ENCODE measurements at places on chromosomes 3 and 15.

- DNase-seq, result peak; percentile 44
These were observed 119.4 kb upstream of the PRR20G start for GRCh38 chr3:127407026-127407939.

DNA sequence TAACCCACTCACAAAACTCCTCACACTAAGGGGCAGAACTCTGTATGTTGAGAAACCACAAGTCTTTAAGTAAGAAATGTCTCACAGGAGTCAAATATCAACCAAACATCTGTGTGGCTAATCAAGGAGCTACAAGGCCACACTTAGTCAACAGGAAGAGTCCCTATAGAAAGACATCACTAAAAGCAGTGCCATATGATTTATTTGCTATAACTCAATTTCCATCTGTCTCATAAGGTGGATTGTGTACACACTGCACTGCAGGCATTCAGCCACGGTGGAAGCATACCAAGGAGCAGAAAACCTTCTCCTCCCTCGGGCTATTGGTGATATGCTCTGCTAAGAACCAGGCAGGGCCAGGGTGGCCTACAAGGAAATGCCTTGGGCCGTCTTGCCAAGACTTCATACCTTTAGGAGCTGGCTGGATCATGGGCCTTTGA, 197.6 kb upstream of the CFAP20DC start:
- no peak for DNase-seq

- no peak for DNase-seq
These were observed 1.1 kb downstream of the FBN1 start for GRCh38 chr15:48644467-48644826.

DNA sequence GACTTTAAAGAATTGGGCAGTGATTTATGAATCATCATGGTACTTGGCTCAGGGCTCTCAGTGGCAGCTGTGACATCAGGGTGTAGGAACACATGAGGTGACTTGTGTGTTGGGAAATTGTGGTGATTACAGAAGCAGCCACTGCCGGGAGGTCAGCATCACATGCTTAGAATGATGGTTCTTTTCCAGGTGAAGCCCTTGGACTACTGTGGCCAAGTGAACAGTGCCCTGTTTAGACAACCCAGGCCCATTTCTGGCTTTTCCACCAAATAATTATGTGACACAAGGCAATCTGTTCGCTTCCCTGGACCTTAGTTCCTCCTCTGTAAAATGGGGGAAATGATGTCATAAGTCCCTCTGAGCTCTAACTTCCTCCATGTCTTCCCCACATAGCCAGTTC, 139.7 kb upstream of the ROPN1 start:
- no peak for DNase-seq

- DNase-seq, result peak; percentile 79
These were observed at the start of gene TMOD2 for GRCh38 chr15:51750792-51751696. TMOD2 (plus strand) TSS chr15:51751597; CDS start chr15:51766442, 14,845 bp downstream.

DNA sequence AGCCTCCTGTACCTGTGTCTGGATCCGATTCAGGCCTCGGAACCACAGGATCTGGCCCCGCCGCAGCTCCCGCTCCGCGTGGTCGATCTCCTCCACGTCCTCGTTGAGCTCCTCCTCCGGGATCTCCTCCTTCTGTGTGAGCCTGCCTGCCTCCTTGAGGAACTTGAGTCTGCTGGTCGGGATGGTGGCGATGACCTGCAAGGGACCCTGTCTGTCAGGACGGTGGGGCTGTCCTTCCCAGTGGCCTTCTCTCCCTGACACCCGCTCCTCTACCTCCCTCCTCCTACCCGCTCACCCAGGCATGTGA, 17.2 kb upstream of the SEC13 start:
- DNase-seq, result no peak

DNA sequence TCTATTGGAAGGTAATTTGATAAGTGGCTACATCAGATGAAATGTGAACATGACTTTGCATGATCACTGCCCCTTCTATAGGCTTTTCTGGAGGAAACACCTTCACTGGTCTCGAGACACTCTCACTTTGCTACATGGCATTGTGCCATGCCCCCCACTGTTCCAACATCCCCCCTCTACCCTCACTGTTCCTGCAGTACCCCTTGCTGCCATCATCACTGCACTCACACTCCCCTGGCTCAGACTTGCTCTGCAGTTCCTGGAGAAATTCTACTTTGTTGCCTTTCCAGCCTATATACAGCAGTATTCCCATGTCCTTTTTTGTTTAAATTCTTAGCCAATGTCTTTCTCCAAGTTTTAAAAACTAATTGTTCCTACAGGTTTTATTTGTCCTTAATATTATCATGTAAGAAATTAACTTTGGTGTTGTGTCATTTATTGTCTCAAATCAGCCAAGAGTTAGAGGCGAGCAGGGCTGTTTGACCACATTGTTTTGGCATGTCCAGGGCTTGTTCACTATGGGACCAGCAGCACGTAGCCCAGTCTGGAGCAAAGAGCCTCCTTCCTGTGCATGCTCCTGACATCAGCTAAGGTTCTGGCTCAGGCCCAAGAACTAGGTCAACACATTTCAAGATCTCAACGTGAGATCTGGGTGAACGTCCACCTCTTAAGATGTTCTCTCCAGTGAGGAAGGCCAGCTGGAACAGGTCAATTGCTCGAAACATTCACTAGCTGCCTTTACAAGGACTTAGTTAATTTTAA, 246.4 kb downstream of the SLC9A9 start:
- DNase-seq, result no peak

DNA sequence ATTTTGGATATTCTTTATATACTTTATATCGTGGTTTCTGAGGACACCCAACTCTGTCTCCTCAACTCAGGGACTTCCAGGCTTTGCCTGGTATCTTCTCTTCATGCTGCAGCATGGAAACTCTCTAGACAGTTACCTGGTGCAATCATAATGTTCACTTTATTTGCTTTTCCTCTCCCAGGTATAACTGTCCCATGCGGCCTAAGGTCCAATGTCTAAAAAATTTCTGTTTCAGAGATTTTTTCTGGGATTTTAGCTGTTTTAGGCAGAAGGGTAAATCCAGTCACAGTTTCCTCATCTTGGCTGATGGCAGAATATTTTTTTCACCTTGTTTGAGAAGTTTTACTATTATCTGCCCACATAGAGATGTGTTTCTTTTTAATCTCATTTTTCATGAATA, 139.9 kb upstream of the KCNMB2 start:
- no peak for DNase-seq

GRCh38 chr3:175573226-175573625, 714.1 kb downstream of the NAALADL2 start:
- DNase-seq, result no peak

GRCh38 chr15:59200560-59200959, 6.1 kb upstream of the LDHAL6B start:
- no peak for DNase-seq

GRCh38 chr3:158330870-158331269, 221.0 kb downstream of the RSRC1 start:
- DNase-seq, result no peak

DNA sequence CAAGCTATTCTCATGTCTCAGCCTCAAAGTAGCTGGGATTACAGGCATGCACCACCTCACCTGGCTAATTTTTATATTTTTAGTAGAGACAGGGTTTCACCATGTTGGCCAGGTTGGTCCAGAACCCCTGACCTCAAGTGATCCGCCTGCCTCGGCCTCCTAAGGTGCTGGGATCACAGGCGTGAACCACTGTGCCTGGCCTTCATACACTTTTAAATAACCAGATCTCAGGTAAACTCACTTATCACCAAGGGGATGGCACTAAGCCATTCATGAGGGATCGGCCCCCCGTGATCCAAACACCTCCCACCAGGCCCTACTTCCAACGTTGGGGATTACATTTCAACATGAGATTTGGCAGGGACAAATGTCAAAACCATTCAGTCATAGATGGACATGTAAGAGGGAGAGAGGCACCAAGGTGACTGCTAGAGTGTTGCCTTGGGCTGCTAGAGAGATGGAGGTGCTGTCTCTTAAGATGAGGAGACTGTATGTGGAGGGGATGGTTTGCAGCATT, 13.3 kb upstream of the DOCK3 start:
- peak; percentile 43 for DNase-seq

- no peak for DNase-seq
These were observed 21.8 kb upstream of the IL16 start for GRCh38 chr15:81174792-81175327.

DNA sequence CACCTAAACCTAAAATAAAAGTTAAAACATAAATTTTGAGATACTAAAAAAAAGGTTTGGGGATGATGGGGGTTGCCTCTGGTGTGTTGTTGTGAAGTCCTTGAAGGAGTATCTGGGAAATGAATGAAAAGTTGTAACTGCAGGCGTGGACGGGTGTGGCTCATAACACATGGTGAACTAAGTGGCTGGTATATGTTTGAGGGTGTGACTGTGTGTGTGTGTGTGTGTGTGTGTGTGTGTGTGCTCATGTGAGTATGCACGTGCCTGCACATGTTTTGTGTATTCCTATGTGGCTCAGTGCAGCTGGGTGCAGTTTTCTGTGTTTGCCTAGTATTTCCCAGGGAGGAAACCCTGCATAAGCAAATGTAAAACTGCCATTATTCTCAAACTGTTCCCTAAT, 229.9 kb upstream of the TRIM42 start:
- no peak for DNase-seq

GRCh38 chr3:29694331-29694730, 413.5 kb downstream of the RBMS3 start:
- no peak for DNase-seq

DNA sequence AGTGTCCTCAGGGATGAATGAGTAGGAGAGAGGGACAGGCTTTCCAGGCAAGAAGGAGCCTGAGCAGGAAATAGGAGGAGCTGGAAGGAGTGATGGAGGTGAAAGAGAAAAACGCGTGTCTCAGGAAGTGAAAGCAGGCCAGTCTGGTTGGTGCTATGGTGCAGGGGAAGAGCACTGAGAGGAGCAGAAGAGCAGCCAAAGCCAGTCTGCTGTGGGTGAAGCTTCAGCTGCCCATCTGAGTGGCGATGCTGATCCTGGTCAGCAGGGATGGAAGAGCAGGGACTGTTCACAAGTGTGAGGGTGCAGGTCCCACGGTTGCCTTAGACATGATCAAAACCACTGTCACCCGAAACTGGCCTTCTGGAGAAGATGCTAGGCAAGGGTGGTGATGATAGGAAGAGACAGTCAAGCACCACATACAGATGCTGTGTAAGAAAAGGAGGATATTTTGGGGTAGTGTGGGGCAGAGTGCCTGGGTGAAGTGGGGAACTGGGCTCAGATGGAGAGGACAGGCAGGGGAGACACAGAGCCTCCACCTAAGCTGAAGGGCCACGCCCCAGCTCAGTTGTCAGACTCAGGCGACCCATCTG, 5.5 kb upstream of the KY start:
- no peak for DNase-seq

- DNase-seq, result no peak
These were observed 17.7 kb downstream of the MEGF11 start for GRCh38 chr15:66235866-66236265.

- no peak for DNase-seq
These were observed 75.6 kb upstream of the CACNA2D3 start for GRCh38 chr3:54046641-54047214.

DNA sequence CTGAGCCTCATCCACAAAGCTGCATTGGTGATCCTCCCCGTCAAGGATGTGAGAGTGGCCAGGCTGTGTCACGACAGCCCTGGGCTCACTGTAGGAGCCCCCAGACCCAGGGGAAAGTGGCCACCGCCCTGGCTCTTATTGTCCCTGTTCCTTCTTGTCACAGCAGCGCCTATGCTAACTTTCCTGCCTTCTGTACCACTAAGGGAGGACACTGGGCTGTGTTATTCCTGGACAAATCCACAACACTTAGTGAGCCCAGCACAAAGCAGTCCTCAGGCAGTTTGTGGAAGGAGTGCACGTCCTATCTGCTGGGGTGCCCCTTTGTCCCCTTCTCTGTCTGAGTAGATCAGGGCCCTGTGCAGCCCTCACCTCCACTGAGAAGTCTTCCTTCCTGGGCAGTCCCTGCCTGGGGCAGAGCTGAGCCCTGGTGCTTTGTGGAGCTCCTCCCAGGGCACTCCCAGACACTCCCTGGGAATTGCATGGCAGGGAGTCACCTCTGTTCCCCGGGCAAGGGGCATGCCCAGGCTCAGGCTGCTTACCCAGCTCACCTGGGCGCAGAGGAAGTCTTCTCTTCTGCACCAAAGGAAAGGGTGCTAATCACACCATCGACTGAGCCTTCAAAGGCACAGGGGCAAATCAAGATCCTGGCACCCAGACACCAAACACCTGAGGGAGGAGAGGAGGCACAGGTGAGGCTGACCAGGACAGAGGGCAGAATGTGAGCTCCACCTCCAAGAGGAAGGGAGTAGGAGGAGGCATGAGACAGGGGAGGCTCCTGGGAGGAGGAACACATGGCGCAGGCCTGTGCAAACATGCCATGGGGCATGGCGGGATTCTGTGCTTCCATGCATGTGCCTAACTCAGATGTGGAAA, 138.7 kb downstream of the KLF13 start:
- peak; percentile 59 for DNase-seq

GRCh38 chr3:70471464-70472342, 159.3 kb upstream of the MDFIC2 start:
- no peak for DNase-seq

DNA sequence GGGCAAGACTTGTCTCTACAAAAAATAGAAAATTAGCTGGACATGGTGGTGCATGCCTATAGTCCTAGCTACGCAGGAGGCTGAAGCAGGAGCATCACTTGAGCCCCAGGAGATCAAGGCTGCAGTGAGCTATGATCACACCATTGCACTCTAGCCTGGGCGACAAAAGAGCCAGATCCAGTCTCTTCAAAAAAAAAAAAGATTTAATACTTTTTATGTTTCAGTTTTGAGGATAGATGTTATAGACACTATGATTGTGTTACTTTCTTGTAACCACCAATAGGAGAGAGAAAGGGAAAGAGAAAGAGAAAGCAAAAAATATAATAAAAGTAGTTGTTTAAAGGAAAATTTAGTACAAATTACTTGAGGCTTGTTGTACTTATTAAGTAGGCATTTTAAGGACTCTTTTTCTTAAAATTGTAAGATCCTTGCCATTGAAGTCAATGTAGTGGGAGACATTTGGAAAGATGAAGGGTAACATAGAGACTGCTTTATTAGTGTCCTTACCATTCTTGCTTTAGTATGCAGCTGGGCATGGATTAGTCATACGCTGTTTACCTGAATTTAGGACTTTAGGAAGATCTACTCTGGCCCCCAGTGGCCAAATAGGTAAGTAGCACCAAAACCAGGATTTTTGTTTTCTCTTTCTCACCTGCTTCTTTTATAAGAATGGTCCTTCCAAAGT, 35.1 kb upstream of the ZDHHC23 start:
- no peak for DNase-seq

GRCh38 chr15:58214591-58215340, 76.6 kb downstream of the AQP9 start:
- no peak for DNase-seq

DNA sequence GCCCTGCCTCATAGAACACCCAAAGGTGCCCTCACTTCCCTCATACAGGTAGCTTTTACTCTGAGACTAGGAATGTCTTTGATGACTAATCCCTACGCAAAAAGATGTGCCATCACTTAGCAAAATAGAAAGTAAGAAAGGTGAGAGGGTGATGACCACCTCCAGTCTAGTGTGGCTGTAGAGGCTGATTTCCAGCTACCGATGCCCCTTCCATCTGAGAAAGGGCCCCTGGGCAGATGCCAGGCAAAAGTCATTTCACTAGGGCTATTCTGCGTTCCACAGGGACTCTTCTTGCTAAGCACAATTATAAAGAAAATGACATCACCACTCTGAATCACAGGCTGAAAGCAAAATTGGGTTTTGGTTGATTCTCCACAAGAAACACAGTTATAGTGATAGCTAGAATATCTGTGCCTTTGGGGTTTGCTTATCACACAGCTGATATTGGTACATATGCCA, 77.4 kb downstream of the RBPMS2 start:
- DNase-seq, result peak; percentile 70
